ENCODE measurements at places on chromosomes 7 and 10. TPM values are rescaled to one million over a fixed set of nuclear protein-coding genes. Genes with fewer than 3 reads are reported as not detected.
A peak's percentile ranks its signal among the peaks of the same experiment; 100 is the strongest.

- no peak overlapping the region for H3K27ac ChIP-seq
- H3K4me3 ChIP-seq: no peak overlapping the region
- H3K4me1 ChIP-seq: peaks cover 44% of the 10 kb centered on the region
- H3K27me3 ChIP-seq: no peaks in the 10 kb centered on the region
- H3K36me3 ChIP-seq: no peaks in the 10 kb centered on the region
- DNase-seq: no peak
Observed at GRCh38 chr7:139958599-139959284, 104.0 kb downstream of the PARP12 start.

GRCh38 chr7:111390000-111390399, 172.3 kb downstream of the IMMP2L start:
- no peak overlapping the region for H3K27ac ChIP-seq
- H3K27me3 ChIP-seq: no peaks in the 10 kb centered on the region
- H3K4me3 ChIP-seq: no peak overlapping the region
- peak; percentile 20 for DNase-seq
- H3K36me3 ChIP-seq: no peaks in the 10 kb centered on the region

DNA sequence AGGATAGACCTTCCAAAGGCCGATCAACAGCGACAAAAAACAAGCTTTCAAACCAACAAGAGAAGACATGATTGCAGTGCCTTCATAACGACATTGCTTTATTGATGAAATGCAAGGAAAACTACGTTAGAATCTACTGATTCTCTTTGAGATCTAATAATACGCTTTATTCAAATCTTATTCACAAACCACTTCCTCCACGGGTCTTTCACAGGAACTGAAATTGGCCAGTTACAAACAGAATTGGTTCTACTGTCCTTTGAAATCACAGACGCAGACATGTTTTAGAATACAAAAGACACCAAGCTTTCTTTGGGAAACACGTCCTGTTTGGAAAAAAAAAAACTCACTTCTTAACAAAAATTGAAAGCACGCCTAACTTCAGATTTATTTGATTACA, 74.7 kb upstream of the SEPHS1 start:
- no peaks in the 10 kb centered on the region for H3K36me3 ChIP-seq
- H3K27ac ChIP-seq: no peak overlapping the region
- no peak overlapping the region for H3K4me3 ChIP-seq
- no peaks in the 10 kb centered on the region for H3K4me1 ChIP-seq
- DNase-seq: no peak
- H3K27me3 ChIP-seq: no peaks in the 10 kb centered on the region

Gene MYH16
- not detected for total RNA-seq
